ENCODE measurements at places on chromosomes 3 and 15.
A peak's percentile ranks its signal among the peaks of the same experiment; 100 is the strongest.

DNA sequence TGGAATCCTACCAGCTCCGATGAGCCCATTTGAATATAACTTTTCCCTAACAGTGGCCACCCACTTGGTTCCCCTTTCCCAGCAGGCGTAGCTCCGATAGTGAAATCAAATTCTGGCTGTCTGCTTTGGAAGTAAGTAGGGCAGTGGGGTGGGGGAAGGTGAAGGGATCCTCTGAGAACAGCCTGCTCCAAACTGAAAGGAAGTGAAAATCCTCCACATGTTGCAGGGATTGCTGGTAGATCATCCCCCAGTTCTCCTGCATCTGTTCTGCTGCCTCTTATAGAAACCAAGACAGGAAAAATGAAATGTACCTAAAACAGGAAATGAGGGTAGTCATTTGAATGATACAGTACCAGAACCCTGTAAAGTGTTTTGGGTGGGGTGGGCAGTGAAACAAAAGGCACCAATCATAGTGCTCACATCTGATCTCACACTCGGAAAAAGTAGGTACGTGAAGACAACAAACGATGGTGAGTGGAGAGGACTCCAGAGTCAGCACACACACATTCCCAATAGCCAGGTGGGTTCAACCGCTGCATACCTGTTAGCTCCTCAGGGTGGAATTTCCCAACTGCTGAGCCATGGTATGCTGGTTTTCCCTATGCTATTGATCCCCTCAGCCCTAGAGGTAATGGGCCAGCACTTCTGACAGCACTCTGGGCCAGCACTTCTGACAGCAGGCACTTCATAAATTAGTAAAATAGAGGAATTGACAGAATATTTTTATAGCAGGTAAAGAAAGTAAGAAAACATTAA lies 304.9 kb upstream of the ADAMTS9 start:
- no peak for DNase-seq

DNA sequence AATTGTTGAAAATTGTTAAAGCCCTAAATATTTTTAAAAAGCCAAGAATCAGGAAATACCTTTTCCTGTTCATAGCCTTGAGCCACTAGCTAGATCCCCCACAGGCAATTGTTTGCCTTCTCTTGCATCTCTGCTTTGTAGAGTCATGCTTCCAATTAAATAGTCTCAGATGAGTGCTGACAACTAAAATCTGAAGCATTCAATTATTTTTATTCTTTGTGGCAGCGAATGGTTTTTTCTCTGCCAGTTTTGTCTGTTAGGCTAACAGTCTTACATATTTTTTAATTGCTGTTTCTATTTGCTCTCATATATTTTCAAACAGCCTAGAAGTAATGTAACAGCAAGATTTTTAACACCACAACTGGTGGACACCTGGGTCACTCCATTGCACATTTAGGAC lies 277.1 kb upstream of the GBE1 start:
- DNase-seq: no peak

- DNase-seq: no peak
These were observed 16.4 kb upstream of the ANKRD34C start for GRCh38 chr15:79265987-79266579.

GRCh38 chr3:150237490-150237889 lies 170.6 kb upstream of the TSC22D2 start:
- no peak for DNase-seq

DNA sequence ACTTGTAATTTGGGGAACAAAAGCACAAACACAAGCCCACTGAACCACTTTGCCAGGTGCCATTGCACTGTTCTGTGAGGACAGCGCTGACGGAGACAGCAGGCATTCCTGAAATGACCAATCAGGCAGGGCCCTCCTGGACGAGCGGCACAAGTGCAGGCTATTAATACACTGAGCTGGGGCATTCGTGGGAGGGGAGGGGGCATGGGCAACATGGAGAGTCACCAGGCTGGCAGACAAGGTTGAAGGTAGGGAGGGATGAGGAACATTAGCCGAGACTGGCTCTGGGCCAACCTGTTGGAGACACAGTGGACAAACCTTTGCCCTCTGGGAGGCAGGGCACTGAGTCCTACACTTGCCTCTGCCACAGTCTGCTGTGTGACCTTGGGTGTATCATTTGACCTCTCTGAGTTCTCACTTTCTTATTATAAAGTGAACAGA lies 45.6 kb downstream of the NOX5 start:
- no peak for DNase-seq

DNA sequence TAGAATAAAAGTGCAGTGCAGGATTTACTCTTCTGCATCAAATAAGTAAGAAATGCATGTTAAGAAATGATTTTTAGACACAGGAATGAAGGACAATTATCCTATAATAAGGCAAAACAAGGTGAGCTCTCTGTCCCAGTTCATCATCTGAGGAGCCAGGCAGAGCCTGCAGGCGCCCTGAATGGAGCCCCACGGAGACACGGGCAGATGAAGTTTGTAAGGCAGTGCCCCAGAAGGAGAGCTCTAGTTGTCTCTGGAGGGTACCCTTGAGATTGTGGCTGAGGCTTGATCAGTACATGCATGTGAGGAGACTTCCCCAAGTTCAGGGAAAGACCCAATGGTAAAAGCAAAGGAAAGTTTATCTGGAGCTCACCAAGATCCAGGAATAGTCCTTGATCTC lies 50.3 kb downstream of the ATP10A start:
- DNase-seq: no peak

DNA sequence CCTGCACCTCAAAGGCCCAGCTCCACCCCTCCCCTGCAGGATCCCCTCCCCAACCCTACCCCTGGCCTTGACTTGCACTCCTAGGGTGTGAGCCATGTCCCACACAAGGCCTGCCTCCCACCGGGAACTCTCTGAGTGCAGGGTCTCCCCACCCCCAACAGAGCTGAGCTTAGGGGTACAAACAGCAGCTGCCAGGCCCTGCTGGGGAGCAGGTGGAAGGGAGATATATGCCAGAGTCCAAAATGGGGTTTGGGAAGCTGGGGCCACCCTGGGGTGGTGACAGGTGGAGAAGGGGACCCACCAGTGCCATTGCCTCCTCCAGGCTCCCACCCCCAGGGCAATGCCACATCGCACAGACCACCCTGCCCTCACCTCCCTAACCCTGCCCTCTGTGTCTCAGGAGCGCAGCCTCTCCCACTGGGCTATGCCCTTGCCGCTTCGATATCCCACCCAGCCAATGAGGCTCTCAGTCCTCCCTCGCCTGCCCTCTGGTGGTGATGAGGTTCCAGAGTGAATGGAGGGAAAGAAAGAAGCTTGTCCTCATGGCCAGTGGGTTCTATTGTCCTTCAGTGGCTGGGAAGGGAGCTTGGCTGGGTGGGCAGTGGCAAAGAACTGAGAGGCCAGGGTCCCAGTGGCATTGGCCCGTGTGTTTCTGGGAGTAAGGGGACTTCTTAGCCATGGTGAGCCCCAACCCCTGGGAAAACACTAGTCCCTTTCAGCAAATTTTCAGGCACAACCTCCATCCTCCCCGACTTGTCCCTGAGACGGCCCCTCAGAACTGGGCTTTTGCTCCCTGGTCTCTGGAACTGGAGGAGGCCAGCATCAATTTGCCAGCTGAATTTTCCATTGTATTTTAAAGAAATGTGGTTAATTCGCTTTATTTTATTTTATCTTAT lies 46.8 kb downstream of the CYP11A1 start:
- DNase-seq: peak; percentile 17

DNA sequence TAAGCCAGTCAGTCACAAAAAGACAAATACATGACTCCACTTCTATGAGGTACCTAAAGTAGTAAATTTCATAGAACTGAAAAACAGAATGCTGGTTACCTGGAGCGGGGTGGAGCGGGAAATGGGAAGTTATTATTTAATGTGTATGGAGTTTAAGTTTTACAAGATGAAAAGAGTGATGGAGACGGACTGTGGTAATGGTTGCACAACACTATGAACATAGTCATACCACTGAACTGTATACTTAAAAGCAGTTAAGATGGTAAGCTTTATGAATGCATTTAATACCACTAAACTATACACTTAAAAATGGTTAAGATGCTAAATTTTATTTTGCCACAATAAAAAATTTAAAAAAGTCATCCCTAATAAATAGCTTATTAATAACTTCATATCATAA lies 23.2 kb downstream of the SFMBT1 start:
- no peak for DNase-seq

- no peak for DNase-seq
These were observed 21.3 kb upstream of the SEC62 start for GRCh38 chr3:169945313-169945712.

GRCh38 chr3:86826292-86826691 lies 164.7 kb downstream of the VGLL3 start:
- DNase-seq: no peak

- DNase-seq: peak; percentile 26
These were observed 60.8 kb downstream of the TM4SF4 start for GRCh38 chr3:149535333-149535685.

- no peak for DNase-seq
These were observed 44.6 kb downstream of the SEMA3G start for GRCh38 chr3:52400275-52400793.

DNA sequence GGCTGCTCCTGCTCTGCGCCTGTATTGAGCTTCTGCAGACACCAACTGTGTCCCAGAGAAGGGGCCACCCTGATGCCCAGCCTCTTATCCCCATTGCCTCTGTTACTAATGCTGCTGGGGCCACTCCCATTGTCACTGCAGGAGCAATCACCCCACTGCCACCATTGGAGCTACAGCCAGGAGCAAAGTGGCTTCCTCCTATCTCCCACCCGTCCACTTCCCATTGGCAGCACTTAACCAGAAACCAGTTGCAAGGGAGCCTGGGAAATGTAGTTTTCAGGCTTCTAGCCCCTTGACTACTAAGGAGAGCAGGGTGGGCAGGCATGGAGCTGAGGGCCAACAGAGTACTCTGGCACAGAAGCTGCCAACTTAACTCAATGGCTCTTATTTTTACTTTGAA lies 55.9 kb upstream of the KLF13 start:
- DNase-seq: no peak

GRCh38 chr3:184366619-184367289 lies 5.2 kb downstream of the POLR2H start:
- no peak for DNase-seq

DNA sequence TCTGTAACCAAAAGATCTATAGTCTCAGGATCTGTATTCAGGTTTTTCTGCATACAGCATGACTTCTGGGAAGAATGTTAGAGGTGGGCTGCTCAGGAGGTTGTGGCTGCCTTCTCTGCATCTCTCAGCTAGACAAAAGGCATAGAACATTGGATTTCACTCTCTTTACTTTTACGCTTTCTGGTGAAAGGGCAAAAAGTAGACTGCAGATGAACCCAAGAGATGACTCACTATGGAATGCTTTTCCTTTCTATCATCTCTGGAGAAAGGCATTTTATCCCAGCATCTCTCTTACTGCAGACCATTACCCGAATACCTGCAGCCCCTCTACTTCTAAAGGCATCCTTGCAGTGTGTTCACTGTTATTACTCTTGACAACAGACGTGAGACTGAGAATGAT lies 222.2 kb downstream of the WNT5A start:
- DNase-seq: no peak

DNA sequence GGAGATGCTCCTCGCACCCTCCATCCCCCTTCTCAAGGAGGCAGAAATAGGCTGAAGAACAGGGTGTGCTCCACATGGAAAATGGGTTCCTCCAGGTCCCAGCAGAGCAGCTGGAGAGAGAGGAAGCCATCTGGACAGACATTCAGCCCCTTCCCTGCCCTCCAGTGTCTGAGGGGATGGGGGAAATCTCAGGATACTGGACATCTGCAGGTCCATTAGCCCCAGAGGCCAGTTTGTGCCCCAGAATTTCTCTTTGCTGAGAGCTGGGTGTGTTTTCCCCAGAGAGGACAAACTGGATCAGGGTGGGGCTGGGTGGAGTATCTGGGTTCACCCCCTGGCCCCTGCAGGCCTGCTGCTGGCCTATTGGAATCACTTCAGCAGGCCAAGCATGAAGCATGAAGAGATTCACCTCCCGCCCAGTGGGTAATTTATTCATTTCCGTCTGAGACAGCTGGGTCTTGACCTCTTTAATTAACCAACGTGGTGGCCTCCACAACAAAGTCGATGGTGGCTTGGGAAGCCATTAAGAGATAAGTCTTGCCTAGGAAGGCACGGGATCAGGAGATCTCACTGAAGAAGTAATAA lies 4.6 kb downstream of the FAM3D start:
- DNase-seq: no peak

Data from NCI-H510A treated with DMSO at 0.1 percent for 48 hours (cell line).